ENCODE measurements at places on chromosomes 7 and 10. TPM values are rescaled to one million over a fixed set of nuclear protein-coding genes. Genes with fewer than 3 reads are reported as not detected.

- no peak for DNase-seq
Measured at GRCh38 chr7:17013204-17013603, 131.4 kb upstream of the AGR3 start.

DNA sequence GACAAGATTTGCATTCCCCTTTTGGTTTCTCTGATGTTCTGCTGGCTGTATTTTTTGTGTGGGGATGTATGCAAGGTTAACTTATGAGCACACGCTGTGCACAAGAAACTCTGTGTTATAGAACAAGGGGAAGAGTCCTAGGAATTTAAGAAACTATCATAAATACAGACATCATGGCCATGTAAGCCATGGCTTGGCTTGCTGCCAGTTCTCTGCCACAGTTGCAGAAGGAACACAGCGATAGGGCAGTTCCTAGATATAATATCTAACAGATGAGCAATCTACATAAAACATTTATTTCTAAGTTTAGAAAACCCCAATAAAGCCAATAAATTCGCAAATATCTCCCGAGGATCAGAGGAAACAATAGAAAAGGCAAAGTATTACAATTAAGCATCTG, 153.3 kb downstream of the LRRTM3 start:
- DNase-seq: peak; percentile 19

VCL gene
- 227 TPM for total RNA-seq

NOC3L gene
- total RNA-seq: 10.0 TPM

TAS2R4 gene
- 0.25 TPM for total RNA-seq

GRCh38 chr7:140501966-140502365, 22.7 kb upstream of the MKRN1 start:
- DNase-seq: no peak

FAS gene
- 3.7 TPM for total RNA-seq

DNA sequence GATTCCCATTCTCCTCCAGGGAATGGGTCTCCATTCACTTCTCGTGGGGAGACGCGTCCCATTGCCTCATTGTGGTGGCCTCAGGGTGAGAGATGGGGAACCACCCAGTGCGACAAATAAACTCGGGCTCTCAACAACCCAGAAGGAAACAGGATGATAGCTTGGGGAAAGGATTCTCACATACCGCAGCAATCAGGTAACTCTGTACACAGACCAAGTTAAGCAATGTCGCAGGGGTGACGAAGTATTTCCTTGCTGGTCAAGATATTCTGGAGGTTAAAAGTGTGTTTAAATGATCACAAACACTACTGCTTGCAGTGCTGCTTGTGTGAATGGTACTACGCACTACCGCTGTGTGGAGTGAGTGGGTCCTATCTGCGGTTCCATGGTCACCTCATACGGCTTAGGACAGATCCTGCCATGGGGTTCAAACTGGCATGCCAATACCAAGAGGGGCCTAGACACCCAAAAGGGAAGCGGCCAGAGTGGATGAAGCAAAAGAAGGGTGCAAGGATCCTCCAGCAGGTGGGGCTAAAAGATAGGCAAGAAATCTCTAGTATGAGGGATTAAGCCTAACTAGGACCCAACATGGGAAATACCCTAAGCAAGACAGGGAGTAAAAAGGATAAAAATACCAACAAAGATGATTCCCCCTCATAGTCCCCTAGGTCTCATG, 143.8 kb upstream of the TMEM106B start:
- DNase-seq: no peak

GRCh38 chr7:108094933-108095710, 35.0 kb downstream of the LAMB4 start:
- DNase-seq: no peak

DNA sequence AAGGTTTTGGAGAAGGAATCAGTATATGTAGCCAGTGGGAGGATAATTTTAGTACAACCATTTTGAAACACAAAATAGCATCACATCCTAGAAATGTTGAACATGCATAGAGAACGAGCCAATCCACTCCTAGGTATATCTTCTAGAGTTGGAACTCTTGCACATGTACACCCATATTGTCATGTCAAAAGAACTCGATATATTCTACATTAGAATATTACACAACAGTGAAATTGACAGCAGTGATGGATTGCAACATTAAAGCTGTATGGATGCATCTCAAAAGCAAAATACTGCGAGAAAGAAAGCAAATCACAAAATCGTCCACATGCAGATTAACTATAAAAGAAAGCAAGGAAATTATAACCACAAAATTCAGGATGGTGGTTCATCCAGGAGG, 159.3 kb upstream of the NEBL start:
- DNase-seq: no peak

GRCh38 chr7:140694592-140694991, 1.9 kb upstream of the NDUFB2 start:
- DNase-seq: no peak

GRCh38 chr7:122549578-122549977, 149.3 kb downstream of the RNF133 start:
- no peak for DNase-seq

- no peak for DNase-seq
Measured at GRCh38 chr10:16674147-16674703, 143.0 kb downstream of the RSU1 start.

GRCh38 chr10:18664841-18665478, 5.7 kb downstream of the ARL5B start:
- DNase-seq: no peak

GRCh38 chr10:86654411-86655172, at the start of gene OPN4:
Gene OPN4 (plus strand): TSS chr10:86654547. CDS start chr10:86654784, 237 bp downstream.
- no peak for DNase-seq

MET gene
- 13.1 TPM for total RNA-seq

DNA sequence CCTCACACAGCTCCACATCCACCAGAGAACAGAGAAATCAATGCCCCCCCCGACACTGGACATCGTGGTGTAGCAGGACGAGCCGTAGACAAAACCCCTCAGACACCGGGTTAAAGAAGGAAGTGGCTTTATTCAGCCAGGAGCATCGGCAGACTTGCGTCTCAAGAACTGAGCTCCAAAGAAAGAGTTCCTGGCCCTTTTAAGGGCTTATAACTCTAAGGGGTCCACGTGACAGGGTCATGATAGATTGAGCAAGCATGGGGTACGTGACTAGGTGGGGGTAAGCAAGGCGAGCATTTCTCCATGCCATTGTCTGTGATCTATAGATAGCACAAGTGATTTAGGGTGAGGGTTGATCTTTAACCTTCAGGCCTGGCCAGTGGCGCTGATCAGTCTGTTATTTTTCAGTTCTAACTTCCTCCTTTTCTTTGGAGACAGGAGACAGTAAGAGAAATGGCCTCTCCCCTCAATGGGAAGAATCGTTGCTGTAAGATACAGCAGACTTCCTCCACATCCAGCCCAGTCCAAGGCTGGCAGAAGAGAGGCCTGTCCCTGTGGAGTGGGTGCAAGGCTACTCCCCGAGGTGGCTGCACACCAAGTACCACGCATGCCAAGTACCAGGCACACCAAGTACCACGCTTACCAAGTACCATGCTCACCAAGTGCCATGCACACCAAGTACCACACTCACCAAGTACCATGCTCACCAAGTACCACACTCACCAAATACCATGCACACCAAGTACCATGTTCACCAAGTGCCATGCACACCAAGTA, 19.5 kb upstream of the PPP2R2D start:
- DNase-seq: no peak
